ENCODE measurements at places on chromosomes 7 and 10.

GRCh38 chr10:48358162-48358561 lies 51.7 kb downstream of the MAPK8 start:
- no peak for DNase-seq

GRCh38 chr10:117860823-117861222 lies 185.9 kb downstream of the RAB11FIP2 start:
- no peak for DNase-seq

- no peak for DNase-seq
Observed at GRCh38 chr7:30796105-30796869, 25.1 kb downstream of the MINDY4 start.

- no peak for DNase-seq
Observed at GRCh38 chr7:24968165-24968564, 11.8 kb downstream of the OSBPL3 start.

- no peak for DNase-seq
Observed at GRCh38 chr7:154438571-154439367, 386.6 kb downstream of the DPP6 start.

DNA sequence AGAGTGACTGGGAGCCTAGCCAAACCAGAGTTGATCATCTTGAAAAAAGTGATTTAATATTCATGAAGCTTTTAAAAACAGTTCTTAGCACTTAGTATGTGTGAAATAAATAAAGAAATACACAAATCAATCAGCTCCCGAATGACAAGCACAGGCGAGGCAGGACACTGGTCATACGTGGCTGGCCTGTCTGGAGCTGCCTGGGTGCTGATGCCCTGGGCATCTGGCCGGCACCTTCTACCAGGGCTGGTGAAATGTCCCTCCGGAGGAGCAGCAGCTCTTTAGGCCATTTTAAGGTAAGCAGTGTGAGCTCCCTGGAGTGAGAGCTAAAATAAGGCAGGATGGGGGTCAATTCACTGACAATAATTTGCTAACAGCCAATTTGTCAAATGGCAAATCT lies 23.7 kb downstream of the IL15RA start:
- DNase-seq, result no peak

DNA sequence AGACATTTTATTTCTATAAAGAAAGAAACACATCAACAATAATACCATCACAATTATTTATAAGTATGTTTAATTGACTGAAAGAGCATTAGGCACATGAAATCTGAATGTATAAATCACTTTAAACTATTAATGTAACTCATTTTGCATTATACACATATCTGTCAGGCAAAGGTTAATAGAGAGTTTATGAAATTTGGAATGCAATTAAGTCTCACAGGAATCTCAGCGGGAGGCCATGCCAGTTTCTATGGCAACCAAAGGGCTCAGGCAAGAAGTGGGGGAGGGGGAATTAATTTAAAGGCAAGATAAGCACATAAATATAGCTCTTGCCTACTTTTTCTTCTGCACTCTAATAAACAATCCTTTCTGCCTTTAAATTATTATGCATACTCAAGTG lies 152.6 kb downstream of the SLC16A9 start:
- DNase-seq, result no peak

- no peak for DNase-seq
Observed at GRCh38 chr10:119341459-119342301, 134.3 kb downstream of the GRK5 start.

DNA sequence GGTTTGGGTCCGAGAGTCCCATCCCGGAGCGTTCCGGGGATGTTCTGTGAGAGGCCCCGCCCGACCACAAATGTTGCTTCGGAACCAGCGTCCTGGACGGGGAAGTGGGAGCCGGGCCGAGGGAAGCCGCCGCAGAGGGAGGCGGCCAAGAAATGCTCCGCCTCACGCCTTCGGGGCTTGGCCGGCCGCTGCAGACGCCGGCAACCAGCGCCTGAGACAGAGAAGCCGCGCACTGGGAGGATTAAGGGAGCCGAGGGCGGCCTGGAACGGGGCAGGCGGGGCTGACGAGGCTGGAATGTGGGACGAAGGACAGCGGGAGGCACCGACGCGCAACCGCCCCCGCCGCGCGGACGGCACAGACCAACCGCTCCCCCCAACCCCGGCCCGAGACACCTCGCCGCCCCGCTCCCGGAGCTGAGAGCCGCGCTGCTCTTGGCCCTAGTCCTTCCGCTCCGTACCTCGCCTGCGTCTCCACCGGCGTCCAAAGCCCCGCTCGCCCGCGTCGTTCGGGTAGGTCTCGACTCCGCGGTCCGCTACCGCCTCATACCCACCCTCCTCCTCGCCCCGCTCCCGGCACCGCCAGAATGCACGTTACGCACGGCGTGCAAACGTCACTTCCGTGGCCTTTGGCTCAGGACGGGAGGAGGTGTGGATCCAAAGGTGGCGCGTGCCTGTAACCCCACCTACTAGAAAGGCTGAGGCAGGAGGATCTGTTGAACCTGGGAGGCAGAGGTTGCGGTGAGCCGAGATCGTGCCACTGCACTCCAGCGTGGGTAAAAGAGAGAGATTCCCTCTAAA lies 36.7 kb upstream of the KCTD7 start:
- peak; percentile 89 for DNase-seq

GRCh38 chr7:55641811-55642210 lies 69.5 kb upstream of the VOPP1 start:
- peak; percentile 41 for DNase-seq

DNA sequence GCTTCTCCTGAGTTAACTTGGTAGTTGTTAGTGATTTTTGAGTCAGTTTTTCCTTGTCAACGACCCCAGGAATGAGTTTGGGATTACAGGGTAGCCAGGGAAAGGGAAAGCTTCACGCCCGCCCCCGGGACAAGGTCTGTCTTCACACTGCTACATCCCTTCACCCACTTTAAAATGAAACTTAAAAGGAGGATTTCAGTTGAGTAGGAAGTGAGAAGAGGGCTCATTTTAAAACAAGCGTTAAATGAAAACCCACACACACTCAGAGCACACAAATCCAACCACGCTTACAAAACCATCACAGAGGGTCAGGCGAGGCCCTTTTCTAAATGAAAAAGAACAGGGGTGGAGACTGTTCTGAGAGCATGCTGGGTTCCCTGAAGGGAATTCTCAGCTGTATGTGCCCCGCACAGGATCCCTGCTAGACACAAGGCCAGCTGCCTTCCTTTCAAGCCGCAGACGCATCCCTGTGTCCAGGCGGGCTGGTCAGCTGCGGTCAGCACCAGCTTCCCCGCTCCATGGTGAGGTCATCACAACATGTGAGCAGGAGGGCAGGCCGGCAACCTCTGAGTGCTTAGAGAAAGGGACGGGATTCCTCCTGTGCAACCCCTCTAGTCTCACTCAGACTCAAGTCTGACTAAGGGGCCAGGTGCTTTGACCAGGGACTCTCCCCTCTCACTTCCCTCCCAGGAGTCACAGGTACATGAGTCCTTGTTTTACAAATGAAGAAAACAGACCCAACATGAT lies 111.8 kb downstream of the EGFR start:
- DNase-seq, result no peak

GRCh38 chr7:106279425-106280197 lies 5.2 kb downstream of the NAMPT start:
- DNase-seq, result no peak

DNA sequence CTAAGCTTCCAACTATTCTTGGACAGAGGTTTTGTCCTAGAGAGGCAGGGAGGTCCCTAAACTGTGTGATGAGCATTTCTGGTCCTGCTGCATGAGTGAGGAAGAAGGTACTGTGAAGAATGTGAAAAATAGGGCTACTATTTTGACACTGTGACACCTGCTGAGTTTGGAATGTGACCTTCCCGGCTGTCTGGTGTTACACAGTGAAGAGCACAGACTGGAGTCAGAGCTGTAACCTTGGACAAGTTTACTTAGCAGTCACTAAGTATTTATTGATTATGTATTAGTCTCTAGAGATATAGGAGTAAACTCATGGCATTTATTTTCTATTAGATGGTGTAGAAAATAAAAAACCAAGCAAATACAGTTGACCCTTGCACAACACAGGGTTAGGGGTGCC lies 12.3 kb downstream of the GOLGA7B start:
- no peak for DNase-seq

DNA sequence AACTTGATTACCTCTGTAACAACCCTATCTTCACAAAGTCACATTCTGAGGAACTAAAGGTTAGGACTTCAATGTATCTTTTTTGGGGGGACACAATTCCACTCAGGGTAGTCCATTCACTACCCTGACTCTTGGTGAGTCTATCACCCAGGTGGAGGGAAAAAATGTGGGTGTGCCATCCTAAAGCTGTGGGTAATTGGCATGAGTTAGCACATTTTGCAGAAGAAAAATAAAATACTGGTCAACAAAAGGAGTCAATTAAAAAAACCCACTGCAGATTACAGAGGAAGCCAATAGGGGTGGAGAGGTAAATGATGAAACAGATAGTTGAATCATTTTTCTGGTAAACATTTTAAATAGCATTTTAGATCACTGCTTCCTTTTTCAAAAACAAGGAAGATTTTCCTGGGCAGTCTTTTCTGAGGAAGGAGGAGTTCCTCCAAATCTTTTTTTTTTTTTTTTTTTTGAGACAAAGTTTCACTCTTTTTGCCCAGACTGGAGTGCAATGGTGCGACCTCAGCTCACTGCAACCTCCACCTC lies 5.1 kb upstream of the BLVRA start:
- no peak for DNase-seq

DNA sequence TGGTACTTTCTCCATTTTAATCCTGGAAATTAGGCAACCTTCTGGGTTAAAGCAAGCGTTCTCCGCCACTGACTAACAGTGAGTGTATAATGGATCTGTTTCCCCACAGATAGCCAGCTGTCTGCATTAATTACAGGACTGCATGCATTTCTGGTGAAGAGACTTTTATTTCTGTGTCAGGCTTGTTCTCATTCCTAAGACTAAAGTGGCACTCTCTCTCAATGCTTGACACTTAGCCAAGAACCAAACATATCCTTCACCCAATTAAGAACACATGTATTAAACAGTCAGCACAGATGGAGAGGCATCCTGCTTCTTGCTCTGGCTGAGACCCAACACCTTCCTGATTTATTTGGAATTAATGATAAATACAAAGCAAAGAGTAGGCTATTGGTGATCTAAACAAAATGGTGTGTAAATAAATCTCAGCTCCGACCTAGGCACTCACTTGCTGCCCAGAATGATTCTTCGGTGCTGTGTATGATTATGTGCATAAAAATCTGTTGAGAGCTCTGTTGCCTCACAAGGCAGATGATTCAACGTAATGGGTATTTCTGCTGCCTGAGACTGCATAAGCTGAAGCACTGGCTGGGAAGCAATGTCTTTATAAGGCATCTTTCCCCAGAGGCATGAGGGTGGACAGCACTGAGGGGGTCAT lies 16.8 kb downstream of the CALU start:
- DNase-seq, result no peak

- DNase-seq, result no peak
Observed at GRCh38 chr10:114849674-114850073, 28.1 kb downstream of the FHIP2A start.

GRCh38 chr10:4373098-4373497 lies 452.9 kb upstream of the AKR1E2 start:
- no peak for DNase-seq
